Renal pelvis (tissue), 12 donors: ENCODE measurements at places on chromosomes 16 and 17. TPM values are rescaled to one million over a fixed set of nuclear protein-coding genes. Genes with fewer than 3 reads are reported as not detected.

CD300A gene
- 1.5 TPM for polyA plus RNA-seq

TXNDC17 gene
- polyA plus RNA-seq: 94.0 TPM

GRCh38 chr16:1926271-1926670, 8.1 kb upstream of the HS3ST6 start:
- no peak for DNase-seq

DNA sequence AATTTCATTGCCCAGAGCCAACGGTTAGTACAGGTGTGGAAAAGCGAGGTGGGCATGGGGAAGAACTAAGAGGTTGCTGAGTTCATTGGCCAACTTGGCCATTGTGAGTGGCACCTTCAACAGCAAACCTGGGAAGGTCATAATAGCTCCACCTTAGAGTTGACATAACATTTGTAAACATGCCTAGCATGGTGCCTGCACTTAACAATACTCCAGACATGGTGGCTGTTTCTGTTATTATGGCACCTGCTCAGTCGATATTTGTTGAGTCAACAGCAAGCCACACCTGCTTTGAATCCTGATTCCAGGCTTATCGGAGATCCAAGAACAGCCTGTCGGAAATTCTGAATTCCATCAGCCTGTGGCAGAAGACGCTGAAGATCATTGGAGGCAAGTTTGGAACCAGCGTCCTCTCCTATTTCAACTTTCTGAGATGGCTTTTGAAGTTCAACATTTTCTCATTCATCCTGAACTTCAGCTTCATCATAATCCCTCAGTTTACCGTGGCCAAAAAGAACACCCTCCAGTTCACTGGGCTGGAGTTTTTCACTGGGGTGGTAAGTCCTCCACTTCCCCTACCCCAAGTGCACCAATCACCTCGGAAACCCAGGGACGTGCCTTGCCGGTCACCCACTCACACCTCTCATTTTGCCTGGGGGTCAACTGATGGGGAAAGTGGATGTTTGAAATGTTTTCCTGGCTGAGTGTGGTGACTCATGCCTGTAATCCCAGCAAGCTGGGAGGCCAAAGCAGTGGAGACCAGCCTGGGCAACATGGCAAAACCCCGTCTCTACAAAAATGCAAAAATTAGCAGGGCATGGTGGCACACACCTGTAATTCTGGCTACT, 46.0 kb downstream of the TMC5 start:
- no peak for DNase-seq

- DNase-seq: no peak
Measured at GRCh38 chr16:4982056-4982867, 24.1 kb downstream of the SEC14L5 start.
